Hematopoietic multipotent progenitor cell treated with erythropoietin and hydrocortisone succinate and interleukin-3 and kit ligand, for 15 days (in vitro differentiated cells): ENCODE measurements at places on chromosomes 1 and 21.
A peak's percentile ranks its signal among the peaks of the same experiment; 100 is the strongest.

DNA sequence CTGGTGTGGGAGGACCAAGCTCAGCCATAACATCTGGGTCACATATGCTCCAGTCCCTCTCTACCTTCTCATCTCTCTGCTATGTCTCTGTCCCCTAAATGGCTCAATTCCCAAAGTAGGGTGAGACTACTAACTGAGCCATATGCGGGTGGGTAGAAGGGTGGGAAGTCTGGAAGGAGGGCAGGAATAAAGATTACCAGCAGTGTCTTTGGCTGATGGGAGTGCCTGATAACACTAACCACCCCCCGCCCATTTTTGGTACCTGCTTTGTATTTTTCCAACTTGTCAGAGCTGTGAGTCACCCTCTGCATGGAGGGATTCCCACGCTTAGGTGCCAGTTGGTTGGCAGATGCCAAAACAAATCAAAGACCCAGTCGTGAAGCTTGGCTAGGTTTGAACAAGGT lies 14.9 kb upstream of the SSBP3 start:
- no peak for DNase-seq

- DNase-seq: no peak
Measured at GRCh38 chr1:228315945-228316588, 90.6 kb downstream of the TRIM11 start.

DNA sequence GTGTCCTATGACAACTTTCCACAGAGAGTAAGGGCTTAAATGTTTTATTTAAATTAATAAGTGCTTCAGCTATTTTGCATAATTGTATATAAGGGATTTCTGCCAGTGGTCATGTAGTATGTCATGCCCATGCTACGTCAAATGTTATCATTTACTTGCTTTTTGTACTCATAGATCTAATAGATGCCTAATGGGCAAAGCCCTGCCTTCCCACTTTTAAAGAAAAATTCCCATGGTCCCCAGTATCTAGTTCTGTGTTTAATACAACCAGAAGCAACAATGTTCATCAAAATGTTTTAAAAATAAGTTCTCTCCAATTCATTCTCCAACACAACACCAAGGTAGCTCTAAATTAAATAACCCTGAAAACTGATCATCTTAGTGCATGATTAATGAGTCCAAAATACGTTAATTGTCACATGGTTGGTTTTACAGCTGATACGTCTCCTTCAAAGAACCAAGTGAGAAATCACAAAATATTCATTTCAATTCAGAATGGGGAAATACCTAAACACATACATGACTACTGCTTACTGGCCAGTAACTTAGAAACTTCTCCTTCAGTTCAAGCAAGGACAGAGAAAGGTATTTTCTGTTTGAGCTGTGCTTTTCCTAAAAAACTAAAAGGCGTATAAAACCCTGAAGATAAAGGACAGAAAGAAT lies 49.1 kb upstream of the SDC3 start:
- DNase-seq: no peak

GRCh38 chr1:50978144-50978851 lies 8.3 kb downstream of the CDKN2C start:
- DNase-seq: peak; percentile 63

GRCh38 chr1:94125551-94126514 lies 4.9 kb upstream of the ABCA4 start:
- no peak for DNase-seq

DNA sequence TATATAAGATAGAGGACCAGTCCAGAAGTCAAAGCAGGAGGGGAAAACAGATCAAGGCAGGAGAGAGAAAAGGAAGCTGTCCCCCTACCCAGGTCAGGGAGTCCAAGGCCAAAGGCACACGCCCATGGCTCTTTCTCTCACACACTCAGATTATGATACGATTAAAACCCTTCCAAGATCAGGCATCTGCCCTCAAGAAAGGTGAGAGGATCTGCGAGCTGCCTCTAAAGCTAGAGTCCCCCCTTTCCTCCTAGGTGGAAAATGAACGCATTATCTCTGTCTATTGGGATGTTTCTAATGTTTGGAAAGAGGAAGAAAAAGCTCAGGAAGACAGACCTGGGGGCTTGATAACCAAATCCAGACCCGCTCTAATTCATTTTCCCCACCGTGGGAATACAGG lies 7.6 kb downstream of the PAFAH2 start:
- DNase-seq: no peak

DNA sequence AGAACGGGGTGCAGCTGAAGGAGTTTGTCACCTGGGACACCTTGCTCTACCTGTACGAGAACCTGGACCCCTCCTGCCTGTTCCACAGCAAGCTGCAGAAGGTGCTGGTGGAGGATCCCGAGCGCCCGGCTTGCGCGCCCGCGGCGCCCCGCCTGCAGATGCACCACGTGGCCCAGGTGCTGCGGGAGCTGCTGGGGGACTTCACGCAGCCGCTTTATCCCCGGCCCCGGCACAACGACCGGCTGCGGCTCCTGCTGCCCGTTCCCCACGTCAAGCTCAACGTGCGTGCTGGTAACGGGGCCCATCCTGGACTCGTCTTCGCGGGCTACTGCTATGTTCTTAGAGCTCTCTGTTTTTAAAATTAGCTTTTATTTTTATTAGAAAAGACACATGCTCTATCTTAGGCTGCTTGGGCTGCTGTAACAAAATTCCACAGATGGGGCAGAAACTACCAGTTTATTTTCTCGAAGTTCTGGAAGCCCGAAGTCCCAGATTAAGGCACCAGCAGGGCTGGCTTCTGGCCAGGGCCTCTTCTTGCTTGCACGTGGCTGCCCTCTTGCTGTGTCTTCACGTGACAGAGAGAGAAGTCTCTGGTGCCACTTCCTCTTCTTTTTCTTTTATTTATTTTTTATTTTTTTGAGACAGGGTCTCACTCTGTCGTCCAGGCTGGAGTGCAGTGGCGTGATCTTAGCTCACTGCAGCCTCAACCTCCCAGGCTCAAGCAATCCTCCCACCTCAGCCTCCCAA lies 38.1 kb downstream of the TRPM2 start:
- no peak for DNase-seq

DNA sequence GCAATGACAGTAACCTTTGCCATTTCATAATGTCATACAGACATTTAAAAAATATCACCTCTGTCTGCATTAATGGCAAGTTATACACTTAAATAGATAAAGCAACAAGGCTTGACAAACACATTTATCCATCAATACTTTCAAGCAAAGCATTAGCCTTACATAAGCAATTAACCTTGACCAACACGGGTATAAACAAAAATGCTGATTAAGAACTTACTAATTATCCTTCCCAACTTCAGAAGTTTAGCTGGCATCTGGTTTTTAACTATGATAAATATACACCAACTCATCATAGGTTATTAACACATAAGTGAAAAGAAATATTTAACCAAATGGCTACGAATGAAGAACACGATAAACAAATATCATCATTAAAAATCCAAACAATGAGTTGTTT lies 188.5 kb downstream of the SMYD3 start:
- no peak for DNase-seq

DNA sequence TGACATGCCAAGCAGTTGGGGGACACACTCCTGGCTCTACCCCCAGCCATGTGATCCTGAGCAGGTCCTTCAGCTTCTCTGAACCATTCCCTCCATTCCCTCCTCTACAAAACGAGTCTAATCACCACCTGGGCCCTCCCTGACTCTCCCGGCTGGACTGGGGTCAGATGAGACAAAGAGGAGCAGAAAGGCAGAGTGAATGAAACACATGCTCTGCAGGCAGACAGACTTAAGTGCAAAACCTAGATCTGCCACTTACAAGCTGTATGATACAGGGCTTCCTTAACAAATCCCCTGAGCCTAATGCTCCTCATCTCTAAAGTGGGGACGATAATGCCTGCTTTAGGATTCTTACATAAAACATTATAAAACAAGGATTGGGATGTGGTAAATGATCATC lies 17.3 kb downstream of the RIMS3 start:
- no peak for DNase-seq

DNA sequence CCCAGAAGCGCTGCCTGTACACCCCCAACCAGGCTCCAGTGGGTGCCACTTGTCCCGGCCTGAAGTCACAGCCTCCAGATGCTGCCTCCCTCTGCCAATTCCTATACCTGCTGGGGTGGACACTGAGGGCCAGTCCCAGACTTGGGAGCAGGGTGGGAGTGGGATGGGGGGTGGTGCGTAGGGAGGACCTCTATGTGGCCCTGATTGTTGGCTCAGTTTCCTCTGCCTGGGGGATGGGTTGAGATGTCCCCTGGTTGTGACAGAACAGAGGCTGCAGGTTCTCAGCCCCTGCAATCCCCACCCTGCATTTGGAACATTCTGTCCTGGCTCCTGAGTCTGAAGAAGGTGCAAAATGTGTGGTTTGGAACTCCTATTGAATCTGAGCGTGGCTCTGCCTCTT lies 27.2 kb downstream of the RAB7B start:
- DNase-seq: no peak

GRCh38 chr1:59107516-59107915 lies 189.4 kb upstream of the FGGY start:
- no peak for DNase-seq

DNA sequence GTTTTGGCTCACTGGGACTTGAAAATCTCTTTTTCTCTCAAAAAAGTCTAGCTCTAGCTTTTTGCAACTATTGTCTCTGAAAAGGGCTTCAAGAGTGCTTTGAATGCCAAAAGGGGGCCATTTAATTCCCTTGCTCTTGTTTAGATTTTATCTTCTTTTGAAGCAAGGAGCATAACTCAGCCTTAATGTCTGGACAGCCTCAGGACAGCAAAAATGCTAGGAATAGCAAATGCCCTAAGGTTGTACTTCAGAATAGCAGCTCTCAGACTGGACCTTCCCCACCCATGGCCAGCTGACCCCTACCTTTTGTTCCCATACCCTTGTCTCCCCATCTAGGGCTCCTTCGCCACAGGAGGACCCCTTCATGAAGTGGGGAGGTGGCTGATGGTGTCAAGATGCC lies 121.4 kb downstream of the KCNK1 start:
- no peak for DNase-seq

DNA sequence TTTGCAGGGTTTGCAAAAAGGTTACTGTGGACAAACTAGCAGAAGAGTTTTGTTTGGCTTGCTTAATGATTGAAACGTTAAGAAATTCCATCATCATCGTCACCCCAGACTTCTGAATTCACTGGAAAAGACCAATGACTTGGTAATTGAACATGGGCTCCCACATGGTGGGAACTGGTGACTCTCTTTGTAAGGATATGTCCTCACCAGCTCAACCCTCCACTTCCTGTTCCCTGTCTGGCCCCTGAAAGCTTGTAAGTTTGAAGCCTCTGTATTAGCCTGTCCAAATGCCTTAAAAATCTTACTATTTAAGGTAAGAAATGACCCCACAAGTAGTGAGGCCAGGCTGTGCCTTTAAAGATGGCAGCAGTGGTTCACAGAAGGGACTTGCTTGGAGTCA lies 9.7 kb downstream of the SYT6 start:
- no peak for DNase-seq

- DNase-seq: no peak
Measured at GRCh38 chr1:19861034-19861433, 21.2 kb upstream of the OTUD3 start.

- DNase-seq: no peak
Measured at GRCh38 chr1:50112193-50112592, 3.5 kb downstream of the ELAVL4 start.

DNA sequence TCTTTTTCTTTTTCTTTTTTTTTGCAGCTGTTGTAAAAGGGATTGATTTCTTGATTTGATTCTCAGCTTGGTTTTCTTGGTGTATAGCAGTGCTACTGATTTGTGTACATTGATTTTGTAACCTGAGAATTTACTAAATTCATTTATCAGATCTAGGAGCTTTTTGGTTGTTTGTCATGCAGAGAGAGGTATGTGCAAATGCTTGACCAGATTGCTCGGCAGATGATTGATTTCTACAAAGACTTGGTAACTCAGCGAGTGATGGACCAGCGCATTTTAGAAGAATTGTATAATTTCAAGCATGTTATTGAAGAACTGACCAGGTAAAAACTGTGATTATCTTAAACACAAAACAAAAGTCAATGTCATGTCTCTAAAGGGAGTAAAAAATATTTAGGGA lies 27.9 kb downstream of the AXDND1 start:
- no peak for DNase-seq

GRCh38 chr1:158153179-158153578 lies 27.5 kb upstream of the CD1D start:
- no peak for DNase-seq

DNA sequence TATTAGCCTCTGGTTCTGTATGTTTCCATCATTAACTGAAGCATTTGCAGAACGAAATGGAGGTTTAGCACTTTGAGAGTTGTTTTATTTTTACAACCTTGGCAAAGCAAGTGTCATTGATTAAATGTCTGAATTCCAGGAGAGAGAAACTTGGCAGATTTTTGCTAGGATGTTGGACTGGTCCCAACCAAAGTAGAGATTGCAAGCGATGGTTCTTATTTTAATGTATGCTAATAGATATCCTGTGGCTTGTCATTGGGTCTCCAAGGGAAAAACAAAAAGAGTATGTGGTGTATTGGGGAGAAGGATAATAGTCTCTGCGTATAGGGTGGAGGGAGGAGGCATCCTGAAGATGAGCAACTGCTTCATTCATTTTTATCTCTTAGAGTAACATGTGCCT lies 457.2 kb upstream of the RUNX1 start:
- DNase-seq: no peak

DNA sequence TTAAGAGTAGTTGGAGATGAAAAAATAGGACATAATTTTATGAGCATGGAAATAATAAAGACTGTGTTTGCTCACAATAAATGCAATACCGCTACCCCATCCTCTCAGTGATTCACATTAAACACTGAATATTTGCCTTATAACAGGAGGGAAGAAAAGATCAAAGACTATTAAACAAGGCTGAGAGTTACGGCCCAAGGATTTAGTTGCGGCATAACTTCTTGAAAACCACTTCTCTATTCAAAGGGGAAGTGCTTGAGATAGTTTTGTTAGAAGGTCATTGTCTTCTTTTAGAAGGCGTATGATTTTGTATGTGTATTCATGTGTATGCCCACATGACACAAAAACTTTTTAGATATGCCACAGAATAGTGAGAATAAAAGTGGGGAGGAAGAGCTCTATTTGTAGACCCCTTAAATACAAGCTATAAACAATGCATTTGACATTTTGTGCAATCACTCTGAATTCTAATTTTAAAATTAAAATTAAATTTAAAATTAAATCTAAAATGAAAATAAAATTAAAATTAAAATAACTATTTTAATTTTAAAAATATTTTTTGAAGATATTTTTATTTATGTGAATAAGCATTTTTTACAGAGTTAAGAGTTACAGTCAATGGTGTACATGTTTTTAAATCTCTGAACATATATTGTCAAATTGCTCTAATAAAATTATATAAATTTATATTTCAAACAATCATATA lies 986.6 kb upstream of the ADAMTS5 start:
- DNase-seq: no peak
